ENCODE measurements at places on chromosomes 12 and 14. TPM values are rescaled to one million over a fixed set of nuclear protein-coding genes. Genes with fewer than 3 reads are reported as not detected.

GUCY2C gene
- not detected for total RNA-seq

MGST1 gene
- 3.2 TPM for total RNA-seq

- H3K27me3 ChIP-seq: no peaks in the 10 kb centered on the region
- no peaks in the 10 kb centered on the region for H3K4me1 ChIP-seq
- no peak overlapping the region for H3K27ac ChIP-seq
- no peak for DNase-seq
Observed at GRCh38 chr12:67390273-67390672, 121.1 kb downstream of the CAND1 start.

- H3K27me3 ChIP-seq: no peaks in the 10 kb centered on the region
- H3K27ac ChIP-seq: no peak overlapping the region
Observed at GRCh38 chr14:20503898-20504297, 1.4 kb upstream of the RNASE10 start.

DNA sequence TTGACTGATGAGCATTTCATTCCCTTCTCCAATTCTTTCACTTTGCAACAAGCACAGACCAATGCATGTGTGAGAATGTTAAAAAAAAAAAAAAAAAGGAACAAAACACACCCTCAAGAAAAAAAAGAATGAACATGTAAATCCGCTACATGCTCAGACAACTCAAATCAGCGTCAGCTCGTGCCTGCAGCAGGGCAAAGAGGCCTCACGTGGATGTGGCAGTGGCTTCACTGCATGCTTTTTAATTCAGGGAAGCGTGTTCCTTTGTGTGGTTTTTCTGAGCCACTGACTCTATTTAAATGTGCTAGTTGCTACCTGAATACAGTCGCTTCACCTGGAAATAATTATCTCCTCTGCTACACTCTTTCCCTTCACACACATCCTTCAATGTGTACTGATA lies 55.1 kb downstream of the PPP1R36 start:
- H3K4me1 ChIP-seq: peaks cover 4% of the 10 kb centered on the region
- DNase-seq: no peak
- H3K27ac ChIP-seq: no peak overlapping the region
- peak overlapping the region; percentile 36 for H3K4me3 ChIP-seq
- no peaks in the 10 kb centered on the region for H3K36me3 ChIP-seq

DNA sequence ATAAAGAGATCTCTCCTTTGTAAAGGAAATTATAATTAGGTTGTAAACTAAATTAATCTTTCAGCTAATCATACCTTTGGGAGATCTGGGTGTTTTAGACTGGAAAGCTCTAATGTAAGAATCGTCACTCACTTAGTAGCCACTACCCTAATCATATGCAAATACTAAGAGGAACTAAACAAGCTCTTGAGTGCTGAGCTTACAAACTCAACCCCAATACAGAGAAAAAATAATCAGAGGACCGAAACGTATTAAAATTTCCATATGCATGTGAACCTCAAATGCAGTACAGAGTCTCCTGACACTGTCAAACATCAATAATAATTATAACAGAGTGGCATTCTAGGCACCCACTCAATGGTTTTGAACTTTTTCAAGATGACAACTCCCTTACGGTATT lies 235.3 kb upstream of the FOXN3 start:
- no peaks in the 10 kb centered on the region for H3K36me3 ChIP-seq
- no peaks in the 10 kb centered on the region for H3K4me1 ChIP-seq
- DNase-seq: no peak
- no peak overlapping the region for H3K27ac ChIP-seq
- no peak overlapping the region for H3K4me3 ChIP-seq
- H3K27me3 ChIP-seq: no peaks in the 10 kb centered on the region

DNA sequence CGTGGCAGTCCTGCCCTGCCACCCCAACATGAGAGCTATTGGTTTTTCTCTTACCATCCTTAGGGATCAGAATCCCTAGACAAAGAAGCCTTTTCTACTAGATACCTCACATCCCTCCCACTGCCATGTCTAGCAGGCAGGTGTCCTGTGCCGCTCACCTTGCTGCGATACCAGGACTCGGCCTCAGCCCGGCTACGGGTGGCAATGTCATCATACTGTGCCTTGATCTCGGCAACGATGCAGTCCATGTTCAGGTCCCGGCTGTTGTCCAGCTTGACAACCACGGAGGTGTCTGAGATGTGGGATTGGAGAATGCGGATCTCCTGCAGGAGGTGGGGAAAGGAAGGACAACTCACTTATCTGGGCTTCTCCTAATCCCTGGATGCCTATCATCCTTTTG lies 4.5 kb downstream of the KRT83 start:
- no peak overlapping the region for H3K4me3 ChIP-seq
- no peaks in the 10 kb centered on the region for H3K36me3 ChIP-seq
- no peak overlapping the region for H3K27ac ChIP-seq

Measured in T-cell (primary cell).